Endodermal cell (in vitro differentiated cells): ENCODE measurements at places on chromosomes 7 and 10. TPM values are rescaled to one million over a fixed set of nuclear protein-coding genes. Genes with fewer than 3 reads are reported as not detected.

GRCh38 chr10:69123306-69123746, 652 bp upstream of the VPS26A start:
- DNase-seq: no peak
- H3K27me3 ChIP-seq: no peaks in the 10 kb centered on the region
- H3K4me1 ChIP-seq: no peaks in the 10 kb centered on the region
- H3K36me3 ChIP-seq: no peaks in the 10 kb centered on the region

DNA sequence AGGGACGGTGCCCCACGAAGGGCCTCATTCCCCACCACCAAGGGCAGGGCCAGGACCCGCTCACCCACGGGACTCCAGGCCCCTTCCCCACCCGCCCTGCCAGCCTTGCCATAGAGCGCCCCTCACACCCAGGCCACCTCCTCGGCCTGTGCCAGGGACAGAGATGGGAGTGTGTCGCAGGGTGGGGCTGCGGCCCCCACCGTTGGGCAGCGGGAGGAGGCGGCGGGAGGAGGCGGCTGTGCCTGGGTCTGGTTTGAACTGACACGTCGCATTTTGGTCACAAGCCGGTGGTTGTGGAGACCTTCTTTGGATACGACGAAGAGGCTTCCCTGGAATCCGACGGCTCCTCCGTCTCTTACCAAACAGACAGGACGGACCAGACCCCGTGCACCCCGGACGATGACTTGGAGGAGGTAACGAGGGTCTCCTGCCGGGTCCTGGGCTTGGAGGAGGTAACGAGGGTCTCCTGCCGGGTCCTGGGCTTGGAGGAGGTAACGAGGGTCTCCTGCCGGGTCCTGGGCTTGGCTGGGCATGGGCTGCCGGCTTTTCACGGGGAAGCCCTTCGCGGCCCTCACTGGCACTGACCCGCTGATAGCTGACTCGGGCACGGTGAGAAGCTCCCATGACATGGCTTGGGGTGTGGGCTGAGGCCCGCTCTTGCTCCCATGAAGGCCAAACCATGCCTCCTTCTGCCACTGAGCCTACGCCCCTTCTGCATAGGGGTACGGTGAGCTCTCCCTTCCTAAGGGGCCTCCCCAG, 46.4 kb upstream of the DPYSL4 start:
- no peaks in the 10 kb centered on the region for H3K27me3 ChIP-seq
- H3K27ac ChIP-seq: no peak overlapping the region
- H3K4me3 ChIP-seq: no peak overlapping the region

DNA sequence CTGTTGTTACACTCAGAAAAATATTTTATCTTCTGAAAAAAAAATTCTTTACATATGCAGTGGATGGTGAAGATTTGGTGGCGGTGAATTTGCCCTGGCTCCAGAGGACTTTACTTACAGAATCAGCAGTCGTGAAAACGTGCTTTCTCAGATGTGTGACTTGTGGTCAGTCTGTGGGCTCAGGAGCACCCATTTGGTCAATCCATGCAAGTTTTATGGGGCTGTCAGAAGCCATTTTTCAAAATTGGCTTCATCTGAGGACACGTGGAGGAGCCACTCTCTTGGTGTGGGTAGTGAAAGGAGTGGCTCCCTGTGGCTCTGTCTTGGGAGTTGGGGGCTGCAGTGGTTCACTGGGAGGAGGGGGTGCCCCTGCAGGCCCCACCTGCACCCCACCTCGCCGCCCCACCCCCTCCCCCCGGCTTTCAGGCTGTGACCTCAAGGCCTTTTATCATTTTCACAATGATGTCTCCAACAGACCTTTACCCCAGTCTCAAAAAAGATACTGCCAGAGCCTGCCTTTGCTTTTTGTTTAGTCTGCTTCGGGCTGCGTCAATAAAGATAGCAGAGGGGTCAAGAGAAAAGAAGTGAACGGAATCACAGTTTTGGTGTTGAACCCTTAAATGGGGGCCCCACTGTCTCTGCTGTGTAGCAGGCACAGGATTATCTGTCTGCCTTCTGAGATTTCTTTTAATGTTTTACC, 137.4 kb downstream of the MGMT start:
- peak; percentile 16 for DNase-seq
- no peak overlapping the region for H3K4me3 ChIP-seq
- peaks cover 18% of the 10 kb centered on the region for H3K4me1 ChIP-seq
- H3K27me3 ChIP-seq: no peaks in the 10 kb centered on the region

- H3K4me3 ChIP-seq: no peak overlapping the region
- peaks cover 89% of the 10 kb centered on the region for H3K36me3 ChIP-seq
- no peak for DNase-seq
- H3K27ac ChIP-seq: no peak overlapping the region
Measured at GRCh38 chr7:154968336-154969001, 34.5 kb downstream of the PAXIP1 start.

GRCh38 chr7:137664846-137665245, 181.9 kb downstream of the DGKI start:
- H3K27me3 ChIP-seq: no peaks in the 10 kb centered on the region
- H3K4me3 ChIP-seq: no peak overlapping the region
- no peaks in the 10 kb centered on the region for H3K4me1 ChIP-seq
- DNase-seq: no peak
- H3K36me3 ChIP-seq: no peaks in the 10 kb centered on the region

DNA sequence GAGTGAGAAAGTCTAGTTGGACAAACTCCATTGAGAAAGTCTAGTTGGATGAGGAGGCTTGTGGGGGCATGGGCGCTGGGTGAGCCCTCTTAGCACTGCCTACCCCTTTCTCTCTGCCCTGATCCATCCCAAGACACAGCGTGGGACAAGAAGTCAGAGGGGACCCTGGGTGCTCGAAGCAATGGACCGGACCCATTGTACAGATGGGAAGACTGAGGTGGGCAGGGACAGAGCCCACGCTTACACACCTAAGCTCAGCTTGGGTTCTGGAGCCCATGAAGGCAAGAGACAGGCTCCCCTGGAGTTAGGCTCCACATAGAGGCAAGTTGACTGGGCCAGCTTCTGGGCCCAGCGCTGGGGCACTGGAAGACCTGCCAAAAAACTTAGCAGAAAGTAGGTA, 126.8 kb upstream of the TNRC18 start:
- no peak overlapping the region for H3K27ac ChIP-seq
- H3K4me3 ChIP-seq: no peak overlapping the region
- no peak for DNase-seq
- no peaks in the 10 kb centered on the region for H3K27me3 ChIP-seq
- H3K36me3 ChIP-seq: no peaks in the 10 kb centered on the region
- H3K4me1 ChIP-seq: no peaks in the 10 kb centered on the region

GRCh38 chr10:5043716-5044115, 40.1 kb upstream of the AKR1C2 start:
- no peak overlapping the region for H3K27ac ChIP-seq
- no peak for DNase-seq
- no peak overlapping the region for H3K4me3 ChIP-seq
- H3K4me1 ChIP-seq: no peaks in the 10 kb centered on the region
- H3K27me3 ChIP-seq: no peaks in the 10 kb centered on the region
- H3K36me3 ChIP-seq: no peaks in the 10 kb centered on the region

DNA sequence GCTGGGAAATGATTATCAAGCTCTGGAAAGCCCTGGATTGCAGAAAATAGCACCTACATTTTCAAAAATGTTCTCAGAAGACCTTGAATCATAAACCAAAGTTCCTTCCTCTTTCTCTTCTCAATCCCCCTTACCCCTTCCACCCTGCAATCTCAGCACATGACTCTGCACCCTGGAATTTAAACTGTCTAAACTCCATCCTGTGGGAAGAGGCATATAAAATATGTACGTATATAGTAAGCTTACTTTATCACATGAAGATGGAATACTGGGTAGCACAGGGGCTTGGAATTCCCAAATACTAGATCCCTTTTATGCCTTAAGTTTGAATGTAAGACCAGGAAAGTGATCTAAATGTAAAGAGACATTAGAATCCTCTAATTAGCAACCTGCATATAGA, 7.7 kb downstream of the AGMO start:
- no peak overlapping the region for H3K4me3 ChIP-seq
- no peak for DNase-seq
- H3K36me3 ChIP-seq: no peaks in the 10 kb centered on the region
- H3K27ac ChIP-seq: no peak overlapping the region

DNA sequence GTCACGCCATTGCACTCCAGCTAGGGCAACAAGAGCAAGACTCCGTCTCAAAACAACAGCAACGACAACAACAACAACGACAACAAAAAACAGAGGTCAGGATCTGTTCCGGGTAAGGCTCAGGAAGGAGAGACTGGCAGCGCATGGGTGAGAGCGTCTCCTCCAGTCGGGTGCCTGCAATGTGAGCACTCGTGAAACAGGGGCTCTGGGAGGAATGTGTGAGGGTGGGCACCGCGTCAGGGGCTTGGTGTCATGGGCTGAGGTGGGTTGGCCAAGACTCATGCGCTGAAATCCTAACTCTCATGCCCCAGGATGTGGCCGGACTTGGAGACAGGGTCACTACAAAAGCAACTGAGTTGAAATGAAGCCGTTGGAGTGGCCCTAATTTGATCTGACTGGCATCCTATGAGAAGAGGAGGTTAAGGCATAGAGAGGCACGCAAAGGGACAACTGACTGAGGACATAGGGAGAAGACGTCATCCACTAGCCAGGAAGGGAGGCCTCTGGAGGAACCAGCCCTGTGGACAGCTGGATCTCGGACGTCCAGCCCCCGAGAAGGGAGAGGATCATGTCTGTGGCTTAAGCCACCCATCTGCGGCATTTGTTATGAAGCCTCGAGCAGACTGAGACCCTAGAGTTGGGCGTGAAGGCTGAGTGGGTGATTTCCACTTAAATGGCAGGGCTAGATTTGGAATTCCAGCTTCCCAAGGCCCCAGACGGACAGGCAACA, 241.5 kb upstream of the PITRM1 start:
- H3K27ac ChIP-seq: peak overlapping the region; percentile 19
- H3K36me3 ChIP-seq: no peaks in the 10 kb centered on the region
- DNase-seq: no peak
- H3K4me3 ChIP-seq: no peak overlapping the region
- H3K4me1 ChIP-seq: peaks cover 6% of the 10 kb centered on the region

The CHST3 gene
- total RNA-seq: 35.3 to 45.3 TPM (median 40.8 TPM) in 3 replicates

The CFAP46 gene
- total RNA-seq: 9.4 and 9.9 TPM in 2 replicates

The HOXA1 gene
- total RNA-seq: not detected in 3 replicates
